T-helper 2 cell (primary cell): ENCODE measurements at places on chromosomes 1 and 21.

DNA sequence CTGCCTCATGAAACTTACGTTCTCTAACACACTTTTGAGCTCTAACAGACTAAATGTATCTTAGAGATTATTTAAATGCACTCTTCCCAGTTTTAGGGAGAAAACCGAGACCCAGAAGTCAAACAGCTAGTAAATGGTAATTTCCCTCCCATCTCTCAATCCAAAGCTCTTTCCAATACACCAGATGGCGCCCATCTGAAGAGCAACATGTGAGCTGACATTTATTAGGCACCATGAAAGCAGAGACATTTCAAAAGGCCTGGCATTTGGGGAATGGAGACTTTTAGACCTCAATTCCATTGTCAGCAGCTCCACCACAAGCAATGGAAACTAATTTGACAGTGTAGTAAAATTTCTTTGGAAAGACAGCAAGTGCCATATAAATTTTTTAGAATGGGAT is 191.4 kb downstream of the DAB1 start:
- DNase-seq, result no peak

DNA sequence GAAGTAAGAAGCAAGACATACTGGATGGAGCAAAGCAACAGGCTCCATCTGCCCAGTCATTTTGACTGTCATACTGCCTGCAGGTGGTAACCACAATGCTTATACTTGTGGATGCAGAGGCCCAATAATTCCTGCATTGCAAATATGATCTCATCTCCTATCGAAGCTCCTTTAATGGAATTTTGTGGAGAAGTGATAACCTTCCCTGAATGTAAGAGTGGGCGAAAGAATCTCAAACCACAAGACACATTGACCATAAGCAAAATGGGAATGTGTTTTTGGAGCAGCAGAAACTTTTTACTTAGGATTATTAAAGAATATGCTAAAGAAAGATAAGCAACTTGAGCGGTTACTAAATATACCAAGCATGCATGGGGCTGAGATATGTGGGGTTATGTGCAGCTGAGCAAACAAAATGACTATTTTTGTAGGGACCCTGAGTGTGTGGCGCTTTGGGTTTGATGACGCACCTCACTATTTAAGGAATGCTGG is 77.4 kb upstream of the BACH1 start:
- no peak for DNase-seq

DNA sequence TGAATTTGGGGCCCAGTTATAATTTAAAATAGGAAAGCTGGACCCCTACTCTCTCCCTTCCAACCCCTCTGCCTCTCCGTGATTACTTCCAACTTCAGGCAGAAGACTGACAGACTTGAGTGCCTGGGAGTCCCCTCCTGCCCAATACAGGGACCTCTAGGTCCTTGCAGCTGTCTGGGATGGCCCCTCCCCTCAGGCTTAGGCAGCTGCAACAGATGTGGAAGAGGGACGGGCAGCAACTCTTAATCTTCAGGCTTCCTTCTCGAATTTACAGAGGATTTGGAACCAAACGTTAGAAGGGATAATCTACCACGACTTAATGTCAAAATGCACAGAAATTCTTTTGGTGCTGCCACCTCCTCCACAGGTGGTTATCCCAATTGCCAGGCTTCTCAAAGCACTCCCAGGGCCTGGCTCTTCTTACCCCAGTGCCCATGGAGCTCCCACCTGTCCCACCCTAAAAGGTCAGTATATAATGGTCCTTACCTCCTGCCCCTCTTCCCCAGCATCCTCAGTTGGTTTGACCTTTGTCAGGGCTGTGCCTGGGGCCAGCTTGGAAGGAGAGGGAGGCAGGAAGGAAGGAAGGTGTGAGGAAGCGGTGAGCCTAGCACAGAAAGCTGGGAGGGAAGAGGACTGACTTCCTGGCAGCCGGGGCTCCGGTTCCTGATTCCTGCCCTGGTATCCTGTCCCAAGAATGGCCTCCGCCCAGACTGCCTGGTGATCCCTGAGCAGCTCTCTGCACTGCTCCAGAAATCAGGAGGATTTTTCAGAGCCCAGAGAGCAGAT is 2.8 kb downstream of the PEA15 start:
- DNase-seq, result no peak

- DNase-seq, result no peak
Measured at GRCh38 chr1:29576510-29576909, 340.2 kb downstream of the PTPRU start.

- no peak for DNase-seq
Measured at GRCh38 chr21:41478319-41479177, 29.4 kb downstream of the TMPRSS2 start.

DNA sequence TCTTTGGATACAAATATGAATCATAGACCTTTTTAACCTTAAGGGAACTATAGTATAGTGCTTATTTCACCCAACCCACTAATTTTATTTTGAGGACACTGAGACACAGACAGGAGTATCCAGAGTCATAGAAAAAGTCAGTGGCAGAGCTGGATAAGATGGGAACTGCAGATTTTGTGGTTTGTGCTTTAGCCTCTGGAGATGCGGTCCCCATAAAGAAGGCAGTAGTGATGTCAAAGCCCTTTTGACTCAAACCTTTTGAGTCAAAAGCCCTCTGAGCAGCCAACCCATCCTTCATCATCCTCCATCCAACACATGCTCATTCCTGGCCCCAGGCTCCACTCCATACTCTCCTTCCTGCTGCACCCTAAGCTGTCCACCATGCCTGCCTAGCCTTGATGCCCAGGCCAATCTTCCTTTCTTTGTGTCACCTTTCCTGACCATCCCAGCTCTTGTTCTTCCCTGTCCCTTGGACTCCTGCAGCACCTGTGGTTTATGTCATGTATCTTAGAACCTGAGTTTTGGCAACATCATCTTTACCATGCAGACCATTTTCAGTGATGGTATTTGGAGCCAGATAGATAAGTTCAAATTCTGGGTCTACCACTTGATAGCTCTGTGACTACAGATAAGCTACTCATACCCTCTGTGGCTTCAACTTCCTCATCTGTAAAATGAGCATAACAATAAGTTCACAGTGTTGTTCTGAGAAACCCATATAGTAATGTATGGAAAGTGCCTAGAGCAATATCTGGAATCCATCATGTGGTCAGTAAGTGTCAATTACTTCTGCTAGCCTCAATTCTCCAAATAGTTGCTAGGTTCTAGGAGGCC is 20.1 kb downstream of the SLAMF1 start:
- no peak for DNase-seq

DNA sequence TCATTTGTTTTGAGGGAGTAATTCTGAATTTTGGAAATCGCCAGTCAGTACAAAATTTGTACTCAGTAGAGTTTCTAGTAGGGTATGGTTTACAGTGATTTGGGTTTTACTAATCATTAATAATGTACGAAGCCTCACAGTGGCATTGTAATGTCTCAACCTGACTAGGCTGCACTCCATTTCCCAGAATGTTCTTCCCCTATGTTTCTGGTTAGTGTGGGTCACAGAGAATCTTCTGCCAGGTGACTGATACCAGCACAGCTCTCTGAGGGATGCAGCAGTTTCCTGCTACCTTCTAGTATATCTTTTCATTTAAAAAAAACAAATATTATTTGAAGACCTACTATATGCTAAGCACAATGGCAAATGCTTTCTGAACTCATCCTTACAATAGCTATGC is 112.9 kb downstream of the PTPN14 start:
- peak; percentile 65 for DNase-seq

DNA sequence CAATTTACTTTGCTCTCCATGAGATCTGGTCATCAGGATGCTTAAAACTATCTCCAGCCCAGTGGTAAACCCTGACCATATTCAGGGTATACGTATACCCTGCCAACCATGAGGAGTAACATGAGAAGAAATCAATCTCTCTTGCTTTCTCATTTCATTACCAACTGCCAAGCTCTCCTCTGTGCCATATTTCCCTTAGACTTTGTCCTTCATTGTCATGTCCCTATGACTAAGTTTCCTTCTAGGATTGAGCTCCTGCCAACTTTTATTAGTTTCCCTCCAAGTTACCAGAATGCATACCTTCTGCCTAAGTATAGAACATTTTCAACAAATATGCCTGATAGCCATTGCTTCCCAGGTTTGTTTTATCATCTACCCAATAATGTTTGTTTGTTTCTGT is 1113.9 kb upstream of the B3GALT2 start:
- no peak for DNase-seq

DNA sequence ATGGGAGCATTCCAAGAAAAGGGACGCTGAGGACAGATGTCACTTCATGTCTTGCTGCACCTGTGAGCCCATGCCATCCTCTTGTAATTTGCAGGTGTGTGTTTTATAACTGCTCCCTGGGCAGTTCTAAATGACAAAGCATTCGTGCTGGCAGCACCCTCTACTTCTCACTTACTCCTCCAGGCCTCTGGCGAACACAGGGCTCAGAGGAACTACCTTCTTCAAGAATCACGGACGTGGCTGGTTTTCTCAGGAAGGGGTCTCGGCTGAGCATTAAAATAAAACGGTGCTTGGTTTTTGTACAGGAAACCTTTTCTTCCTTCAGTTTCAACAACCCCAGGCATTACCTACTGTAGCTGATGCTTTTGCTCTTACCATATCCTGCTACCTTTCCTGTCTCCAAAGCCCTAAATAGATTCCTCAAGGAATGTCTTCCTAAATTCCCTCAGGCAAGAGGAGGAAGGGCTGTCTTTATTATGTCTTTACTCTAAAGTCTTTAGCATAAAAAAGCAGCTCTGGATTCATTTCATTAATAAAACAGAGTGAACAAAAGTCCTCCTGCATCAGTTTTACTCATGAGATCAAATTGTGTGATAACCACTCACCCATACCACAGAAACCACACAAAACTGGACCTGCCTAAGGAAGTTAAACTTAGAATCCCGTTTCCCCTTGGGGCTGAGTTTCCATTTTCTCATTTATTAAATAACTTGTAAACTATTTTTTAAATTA is 79.0 kb upstream of the MAP10 start:
- peak; percentile 10 for DNase-seq

- DNase-seq, result no peak
Measured at GRCh38 chr1:95532335-95532734, 298.3 kb downstream of the RWDD3 start.

DNA sequence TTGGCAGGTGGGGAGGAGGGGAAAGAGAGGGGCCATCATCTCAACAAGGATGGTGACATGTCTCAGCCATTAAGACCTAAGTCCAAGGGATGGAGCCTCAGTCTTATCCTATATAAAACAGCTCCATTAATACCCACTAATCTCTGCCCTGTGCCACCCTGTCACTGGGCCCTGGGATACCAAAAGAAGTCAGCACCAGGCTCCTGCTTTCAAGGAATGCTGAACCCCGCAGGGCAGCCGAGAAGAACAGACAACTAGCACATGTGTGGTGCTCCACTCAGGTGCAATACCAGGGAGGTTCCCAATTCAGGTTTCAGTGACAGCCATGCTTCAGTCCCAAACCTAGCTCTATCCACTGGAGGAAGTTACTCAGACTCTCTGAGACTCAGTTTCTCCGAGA is 128.4 kb downstream of the GRIK3 start:
- no peak for DNase-seq

DNA sequence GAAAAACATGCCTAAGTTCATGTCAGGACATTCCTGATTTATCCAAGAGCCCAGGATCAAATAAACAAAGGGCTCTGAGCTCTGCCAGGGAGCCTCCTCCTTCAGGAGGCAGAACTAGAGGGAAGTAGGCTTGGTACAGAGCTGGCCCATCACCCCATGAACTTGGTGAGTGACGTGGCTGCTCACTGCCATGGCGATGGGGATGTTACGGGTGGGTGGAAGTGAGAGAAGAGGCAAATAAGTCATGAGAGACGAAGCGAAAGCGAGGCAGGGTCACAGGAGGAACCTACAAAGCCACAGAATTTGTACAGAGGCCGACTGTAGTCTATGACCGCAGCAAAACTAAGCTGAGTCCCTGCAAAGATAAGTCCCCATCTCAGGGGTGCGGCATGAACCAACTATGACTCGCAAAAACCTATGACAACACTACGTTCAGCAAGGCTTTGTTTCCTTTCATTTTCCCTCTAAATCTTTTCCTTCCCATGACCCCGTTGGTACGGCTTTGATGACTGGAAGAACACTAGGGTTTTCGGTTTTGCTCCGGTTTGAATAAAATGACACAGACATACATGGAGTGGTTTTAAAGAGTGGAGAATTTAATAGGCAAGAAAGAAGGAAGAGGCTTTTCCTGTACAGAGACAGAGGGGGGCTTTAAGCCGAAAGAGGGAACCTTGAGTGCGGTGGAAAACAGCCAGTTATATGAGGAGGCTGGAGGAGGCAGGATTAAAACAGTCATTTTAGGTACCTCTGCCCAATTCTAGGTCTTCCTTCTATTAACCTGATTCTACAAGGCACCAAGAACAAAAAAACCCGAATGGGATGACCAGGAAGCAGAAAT is 74.1 kb downstream of the CD46 start:
- peak; percentile 79 for DNase-seq

GRCh38 chr1:159122005-159122621 is 45.5 kb upstream of the AIM2 start:
- no peak for DNase-seq

DNA sequence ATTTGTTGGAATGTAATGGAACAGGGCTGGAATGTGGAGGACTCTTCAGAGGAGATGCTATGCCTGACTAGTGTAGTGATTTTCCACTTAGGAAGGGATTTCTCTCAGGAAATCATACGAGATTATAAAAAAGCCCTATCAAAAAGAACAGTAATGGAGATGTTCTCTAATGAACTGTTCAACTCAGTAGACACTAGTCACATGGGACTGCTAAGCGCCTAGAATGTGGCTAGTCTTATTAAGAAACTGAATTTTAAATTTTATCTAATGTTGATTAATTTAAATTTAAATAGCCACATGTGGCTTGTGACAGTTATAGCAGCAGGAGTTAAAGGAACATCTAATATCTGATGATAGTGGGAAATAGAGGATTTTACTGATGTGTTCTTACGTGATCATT is 94.0 kb downstream of the SLC35F3 start:
- DNase-seq, result no peak

GRCh38 chr1:115275216-115275615 is 62.8 kb downstream of the NGF start:
- no peak for DNase-seq
